ENCODE measurements at places on chromosomes 2 and 18. TPM values are rescaled to one million over a fixed set of nuclear protein-coding genes. Genes with fewer than 3 reads are reported as not detected.

SH2D6 gene
- polyA plus RNA-seq = not detected

CRYGC gene
- not detected for polyA plus RNA-seq

SIX3 gene
- polyA plus RNA-seq = not detected

DSG1 gene
- not detected for polyA plus RNA-seq

ATP8B1 gene
- polyA plus RNA-seq = 0.37 TPM

CD8B2 gene
- not detected for polyA plus RNA-seq

EN1 gene
- not detected for polyA plus RNA-seq

DSG2 gene
- polyA plus RNA-seq = not detected

CCDC141 gene
- polyA plus RNA-seq = 7.9 TPM

ADAM17 gene
- polyA plus RNA-seq = 23.4 TPM

CYP27A1 gene
- 0.32 TPM for polyA plus RNA-seq

PRSS56 gene
- not detected for polyA plus RNA-seq

GREB1L gene
- 0.25 TPM for polyA plus RNA-seq

UXS1 gene
- polyA plus RNA-seq = 61.0 TPM

CD8A gene
- polyA plus RNA-seq = not detected

HJURP gene
- polyA plus RNA-seq = not detected

VIT gene
- not detected for polyA plus RNA-seq

RNF125 gene
- polyA plus RNA-seq = 18.2 TPM

GRP gene
- not detected for polyA plus RNA-seq

LOXHD1 gene
- polyA plus RNA-seq = not detected

FOXD4L1 gene
- not detected for polyA plus RNA-seq

RIT2 gene
- polyA plus RNA-seq = not detected

ARHGAP15 gene
- 183 TPM for polyA plus RNA-seq

ARHGAP28 gene
- not detected for polyA plus RNA-seq

C2orf74 gene
- polyA plus RNA-seq = 26.0 TPM

IL36G gene
- not detected for polyA plus RNA-seq

C1GALT1C1L gene
- polyA plus RNA-seq = not detected

GKN2 gene
- not detected for polyA plus RNA-seq

ALPG gene
- not detected for polyA plus RNA-seq

IAH1 gene
- polyA plus RNA-seq = 71.7 TPM

PFN4 gene
- polyA plus RNA-seq = not detected

NPAS2 gene
- polyA plus RNA-seq = not detected

SPDYA gene
- 0.29 TPM for polyA plus RNA-seq

PKDCC gene
- polyA plus RNA-seq = not detected

ABCG8 gene
- polyA plus RNA-seq = not detected

MYOM1 gene
- 0.85 TPM for polyA plus RNA-seq

ACMSD gene
- polyA plus RNA-seq = not detected

REG1A gene
- not detected for polyA plus RNA-seq

ALKAL2 gene
- not detected for polyA plus RNA-seq

HOXD8 gene
- not detected for polyA plus RNA-seq

VWA3B gene
- polyA plus RNA-seq = not detected

SULT1C2 gene
- not detected for polyA plus RNA-seq

SERPINB4 gene
- not detected for polyA plus RNA-seq

POTEC gene
- polyA plus RNA-seq = not detected

LDLRAD4 gene
- polyA plus RNA-seq = 8.7 TPM

METTL21A gene
- 61.5 TPM for polyA plus RNA-seq

PTPRN gene
- polyA plus RNA-seq = 0.80 TPM

CPO gene
- polyA plus RNA-seq = not detected

LIMS3 gene
- 1.3 TPM for polyA plus RNA-seq

PDCD1 gene
- polyA plus RNA-seq = not detected

CPS1 gene
- not detected for polyA plus RNA-seq

FABP1 gene
- polyA plus RNA-seq = not detected

ALLC gene
- not detected for polyA plus RNA-seq

SNTG2 gene
- polyA plus RNA-seq = 1.8 TPM

EHD3 gene
- 8.9 TPM for polyA plus RNA-seq

KCNJ3 gene
- not detected for polyA plus RNA-seq

CHRNA1 gene
- polyA plus RNA-seq = not detected

DPP10 gene
- polyA plus RNA-seq = not detected

Data from naive B cell (primary cell).